ENCODE measurements at places on chromosomes 16 and 17. TPM values are rescaled to one million over a fixed set of nuclear protein-coding genes. Genes with fewer than 3 reads are reported as not detected.

GRAP gene
- total RNA-seq: 0.90 TPM

CKLF gene
- total RNA-seq: 120 TPM

VWA3A gene
- total RNA-seq: not detected

WFDC1 gene
- not detected for total RNA-seq

MYH3 gene
- 1.6 TPM for total RNA-seq

DNA sequence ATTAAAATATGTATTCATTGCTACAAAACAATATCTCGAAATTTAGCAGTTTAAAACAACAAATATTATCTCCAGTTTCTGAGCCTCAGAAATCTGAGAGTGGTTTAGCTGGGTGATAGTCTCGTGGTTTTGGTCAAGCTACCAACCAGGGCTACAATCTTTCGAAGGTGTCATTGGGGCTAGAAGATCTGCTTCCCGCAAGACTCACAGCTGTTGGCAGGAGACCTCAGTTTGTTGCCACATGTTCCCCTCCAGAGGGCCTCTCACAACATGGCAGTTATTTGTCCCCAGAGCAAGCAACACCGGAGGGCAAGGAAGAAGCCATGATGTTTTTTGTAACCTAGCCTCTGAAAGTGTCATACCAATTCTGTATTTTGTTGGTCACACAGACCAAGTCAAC lies 12.0 kb upstream of the BCAS3 start:
- H3K4me3 ChIP-seq: no peak overlapping the region
- DNase-seq: no peak
- H3K36me3 ChIP-seq: peaks cover 32% of the 10 kb centered on the region
- H3K27me3 ChIP-seq: no peaks in the 10 kb centered on the region
- no peak overlapping the region for H3K27ac ChIP-seq
- no peaks in the 10 kb centered on the region for H3K4me1 ChIP-seq

DNA sequence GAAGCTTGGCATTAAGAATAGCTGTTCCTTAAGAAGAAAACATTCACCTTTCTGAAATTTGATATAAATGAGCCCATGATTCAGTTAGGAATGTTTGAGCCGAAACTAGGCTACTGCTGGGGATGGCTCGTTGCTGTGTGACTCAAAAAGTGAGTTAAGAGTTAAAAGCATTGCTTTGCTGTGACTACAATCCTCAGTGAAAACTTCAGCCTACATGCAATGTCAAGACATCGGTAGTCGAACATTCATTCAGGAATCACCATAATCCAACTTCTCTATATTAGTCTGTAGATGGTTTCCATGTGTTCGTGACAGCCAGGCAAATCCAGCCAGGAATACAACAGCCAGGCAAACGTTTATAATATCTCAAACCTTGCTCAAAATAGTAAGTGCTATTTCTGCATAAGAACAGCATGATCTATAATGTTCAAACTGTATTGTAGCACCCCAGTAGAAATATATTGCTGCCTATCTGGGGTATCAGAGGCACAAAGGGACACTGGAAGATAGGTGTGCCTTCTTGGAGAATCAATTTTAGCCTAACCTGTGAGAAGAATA lies 1225.1 kb downstream of the CDH8 start:
- H3K4me1 ChIP-seq: no peaks in the 10 kb centered on the region
- no peaks in the 10 kb centered on the region for H3K27me3 ChIP-seq
- DNase-seq: no peak
- no peak overlapping the region for H3K27ac ChIP-seq
- H3K36me3 ChIP-seq: no peaks in the 10 kb centered on the region

DNA sequence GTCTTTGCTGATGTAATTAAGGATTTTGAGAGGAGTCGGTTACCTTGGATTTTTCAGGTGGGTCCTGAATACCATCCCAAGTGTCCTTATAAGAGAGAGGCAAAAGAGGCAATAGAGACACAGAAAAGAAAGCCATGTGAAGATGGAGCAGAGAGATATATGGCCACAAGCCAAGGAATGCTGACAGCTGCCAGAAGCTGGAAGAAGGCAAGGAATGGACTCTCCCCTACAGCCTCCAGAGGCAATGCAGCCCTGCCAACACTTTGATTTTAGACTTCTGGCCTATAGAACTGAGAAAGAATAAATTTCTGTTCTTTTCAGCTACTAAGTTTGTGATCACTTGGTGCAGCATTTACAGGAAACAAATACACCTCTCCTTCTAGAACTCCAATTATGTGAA lies 8.2 kb upstream of the RNFT1 start:
- DNase-seq: no peak
- H3K27ac ChIP-seq: no peak overlapping the region
- H3K4me1 ChIP-seq: no peaks in the 10 kb centered on the region
- no peaks in the 10 kb centered on the region for H3K27me3 ChIP-seq

DNA sequence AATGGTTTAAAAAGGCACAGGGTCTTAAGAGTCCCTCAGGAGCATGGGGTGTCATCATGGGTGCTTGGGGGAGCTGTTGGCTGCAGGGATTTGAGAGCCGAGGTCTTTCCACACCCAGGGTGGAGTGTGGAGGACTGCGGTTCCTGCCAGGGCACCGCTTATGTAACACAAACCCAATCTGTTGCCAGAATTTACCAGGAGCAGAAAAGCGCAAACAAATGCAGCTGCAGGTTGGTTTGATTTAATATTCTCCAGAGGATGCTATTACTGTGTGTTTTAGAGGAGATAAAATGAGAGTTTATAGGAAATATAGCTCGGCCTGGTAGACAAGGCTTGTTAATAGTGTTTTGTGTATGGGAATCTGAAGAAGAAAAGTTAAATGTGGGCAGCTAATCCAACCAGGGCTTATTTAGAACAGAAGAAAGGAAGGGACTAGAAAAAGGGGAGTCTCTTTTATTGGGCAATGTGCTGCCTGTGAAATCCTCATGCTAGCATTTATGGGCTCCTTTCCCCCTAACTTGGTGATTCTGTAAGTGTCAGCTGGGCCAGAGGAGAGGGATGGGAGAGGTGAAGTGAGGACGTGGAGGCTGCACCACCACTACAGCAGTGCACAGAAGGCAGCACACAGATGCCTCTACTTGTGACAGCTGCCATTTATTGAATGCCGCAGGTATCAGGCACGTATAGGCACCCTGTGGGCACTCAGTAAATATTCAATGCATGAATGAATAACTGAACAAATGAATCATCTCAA lies 174.7 kb downstream of the KATNIP start:
- no peak overlapping the region for H3K27ac ChIP-seq
- no peak for DNase-seq
- H3K4me3 ChIP-seq: no peak overlapping the region
- no peaks in the 10 kb centered on the region for H3K27me3 ChIP-seq
- H3K4me1 ChIP-seq: peaks cover 28% of the 10 kb centered on the region

DNA sequence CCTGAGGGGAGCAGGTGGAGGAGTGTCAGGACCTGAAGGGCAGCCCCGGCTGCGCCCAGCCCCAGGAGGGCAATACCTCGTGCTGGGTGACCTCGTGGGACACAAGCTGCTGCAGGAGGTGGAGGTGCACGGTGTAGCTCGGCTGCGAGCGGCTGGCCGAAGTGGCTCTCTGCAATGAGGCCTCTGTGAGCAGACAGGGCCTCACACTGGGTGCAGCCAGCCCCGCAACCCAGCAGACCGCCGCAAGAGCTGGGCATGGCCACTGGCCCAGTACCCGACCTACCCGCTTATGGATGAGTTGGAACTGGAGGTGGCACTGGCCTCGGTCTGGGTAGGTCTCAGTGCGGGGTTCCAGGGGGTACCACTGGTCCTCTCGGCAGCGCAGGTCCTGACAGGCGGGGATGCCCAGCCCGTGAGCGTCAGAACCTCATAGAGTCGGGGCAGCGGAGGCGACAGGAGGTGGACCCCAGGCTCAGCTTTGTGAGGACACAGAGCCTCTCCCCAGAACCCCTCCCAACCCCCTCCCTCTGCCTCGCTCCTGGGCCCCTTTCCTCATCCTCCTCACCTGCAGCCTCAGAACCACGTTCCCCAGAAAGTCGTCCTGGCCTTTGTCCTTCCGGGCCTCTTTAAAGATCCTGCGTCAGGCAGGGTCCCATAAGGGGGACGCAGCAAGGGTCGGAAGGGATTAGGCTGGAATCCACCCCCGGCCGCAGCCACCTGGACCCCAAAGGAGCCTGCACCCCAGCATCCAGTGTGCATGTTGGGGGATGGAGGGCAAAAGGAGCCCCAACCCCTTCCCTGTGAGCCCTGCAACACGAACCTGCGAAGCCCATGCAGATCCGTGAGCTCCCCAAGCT lies 4.0 kb downstream of the UNC13D start:
- DNase-seq: no peak
- no peak overlapping the region for H3K27ac ChIP-seq
- no peaks in the 10 kb centered on the region for H3K27me3 ChIP-seq
- H3K36me3 ChIP-seq: peaks cover 8% of the 10 kb centered on the region
- H3K4me1 ChIP-seq: peaks cover 23% of the 10 kb centered on the region

Measured in HepG2 (cell line).